ENCODE measurements at places on chromosomes 7 and 10. TPM values are rescaled to one million over a fixed set of nuclear protein-coding genes. Genes with fewer than 3 reads are reported as not detected.

TEX36 gene
- total RNA-seq = not detected

KNDC1 gene
- total RNA-seq = 0.56 TPM

WNT16 gene
- total RNA-seq = 1.7 TPM

KCNIP2 gene
- not detected for total RNA-seq

CDHR1 gene
- not detected for total RNA-seq

- no peak for DNase-seq
Observed at GRCh38 chr10:58892031-58892531, 284.4 kb upstream of the PHYHIPL start.

- DNase-seq = no peak
Observed at GRCh38 chr7:137834552-137834951, 12.2 kb downstream of the DGKI start.

- no peak for DNase-seq
Observed at GRCh38 chr7:120813546-120814252, 44.2 kb downstream of the TSPAN12 start.

DNA sequence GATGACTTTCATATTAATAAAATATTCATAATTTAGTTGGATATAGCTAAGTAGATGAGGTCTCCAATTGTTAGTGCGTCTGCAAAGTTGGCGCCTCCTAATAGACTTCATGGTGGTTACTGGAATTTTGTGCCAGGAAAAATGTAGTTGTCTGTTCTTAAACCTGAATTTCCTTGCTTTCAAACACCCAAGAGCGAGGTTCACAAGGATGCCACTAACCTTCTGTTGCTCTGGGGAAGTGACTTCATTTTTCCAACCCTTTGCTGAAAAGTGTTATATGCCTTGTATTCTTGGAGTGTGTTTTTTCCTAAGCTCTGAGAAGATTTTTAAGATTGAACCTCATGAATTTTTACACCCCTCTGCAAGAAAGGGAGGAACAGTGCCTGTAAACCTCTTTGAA, 98.9 kb upstream of the GLCCI1 start:
- no peak for DNase-seq

GRCh38 chr7:44348300-44348699, 22.9 kb upstream of the CAMK2B start:
- peak; percentile 39 for DNase-seq

GRCh38 chr7:85736085-85736484, 549.2 kb upstream of the SEMA3D start:
- DNase-seq = no peak

DNA sequence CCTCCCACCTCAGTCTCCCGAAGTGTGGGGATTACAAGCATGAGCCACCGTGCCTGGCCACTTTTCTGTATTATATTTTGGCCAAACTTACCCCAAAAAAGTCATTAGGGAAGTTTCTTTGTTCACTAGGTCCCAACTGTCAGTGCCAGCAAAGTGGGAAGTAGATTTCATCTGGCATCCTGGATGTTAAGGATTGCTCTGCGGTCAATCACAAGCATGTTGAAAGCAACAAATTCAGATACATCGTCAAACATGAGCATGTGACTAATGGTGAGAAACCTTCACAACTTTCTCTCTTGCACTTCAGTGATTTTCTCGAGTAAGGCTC, 14.3 kb upstream of the LRRC17 start:
- no peak for DNase-seq

DNA sequence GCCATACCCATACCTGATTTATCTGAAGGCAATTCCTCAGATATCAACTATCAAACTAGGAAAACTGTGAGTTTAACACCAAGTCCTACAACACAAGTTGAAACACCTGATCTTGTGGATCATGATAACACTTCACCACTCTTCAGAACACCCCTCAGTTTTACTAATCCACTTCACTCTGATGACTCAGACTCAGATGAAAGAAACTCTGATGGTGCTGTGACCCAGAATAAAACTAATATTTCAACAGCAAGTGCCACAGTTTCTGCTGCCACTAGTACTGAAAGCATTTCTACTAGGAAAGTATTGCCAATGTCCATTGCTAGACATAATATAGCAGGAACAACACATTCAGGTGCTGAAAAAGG, 69.0 kb upstream of the RSBN1L start:
- peak; percentile 31 for DNase-seq

DNA sequence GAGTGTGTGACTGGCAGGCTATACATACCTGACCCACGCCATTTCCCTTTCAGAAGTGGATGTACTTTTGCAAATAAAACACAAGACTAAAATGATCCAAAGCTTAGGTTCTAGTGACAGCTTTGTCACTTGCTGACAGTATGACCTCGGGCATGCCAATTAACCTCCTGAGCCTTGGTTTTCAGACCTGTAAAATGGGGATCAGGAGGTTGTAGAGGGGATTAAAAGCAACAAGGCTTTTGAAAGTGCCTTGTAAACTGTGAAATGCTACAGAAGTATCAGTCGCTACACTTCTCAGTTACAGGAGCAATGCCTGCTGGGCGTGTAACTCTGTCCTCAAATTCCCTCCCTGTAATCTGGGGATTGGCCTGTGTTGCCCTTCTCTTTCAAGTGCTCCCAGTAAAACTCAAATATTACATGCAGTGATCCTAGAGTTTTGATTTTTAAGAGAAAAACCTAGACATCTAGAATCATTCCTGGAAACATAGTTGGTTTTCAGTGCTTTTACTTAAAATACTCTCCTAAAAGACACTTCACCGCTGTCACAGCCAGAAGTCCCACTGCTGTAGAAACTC, 8.8 kb upstream of the GRB10 start:
- no peak for DNase-seq

GRCh38 chr10:69317626-69318105, 39.4 kb downstream of the HK1 start:
- DNase-seq = no peak
